Astrocyte of the spinal cord (primary cell): ENCODE measurements at places on chromosomes 6 and 20.
A peak's percentile ranks its signal among the peaks of the same experiment; 100 is the strongest.

DNA sequence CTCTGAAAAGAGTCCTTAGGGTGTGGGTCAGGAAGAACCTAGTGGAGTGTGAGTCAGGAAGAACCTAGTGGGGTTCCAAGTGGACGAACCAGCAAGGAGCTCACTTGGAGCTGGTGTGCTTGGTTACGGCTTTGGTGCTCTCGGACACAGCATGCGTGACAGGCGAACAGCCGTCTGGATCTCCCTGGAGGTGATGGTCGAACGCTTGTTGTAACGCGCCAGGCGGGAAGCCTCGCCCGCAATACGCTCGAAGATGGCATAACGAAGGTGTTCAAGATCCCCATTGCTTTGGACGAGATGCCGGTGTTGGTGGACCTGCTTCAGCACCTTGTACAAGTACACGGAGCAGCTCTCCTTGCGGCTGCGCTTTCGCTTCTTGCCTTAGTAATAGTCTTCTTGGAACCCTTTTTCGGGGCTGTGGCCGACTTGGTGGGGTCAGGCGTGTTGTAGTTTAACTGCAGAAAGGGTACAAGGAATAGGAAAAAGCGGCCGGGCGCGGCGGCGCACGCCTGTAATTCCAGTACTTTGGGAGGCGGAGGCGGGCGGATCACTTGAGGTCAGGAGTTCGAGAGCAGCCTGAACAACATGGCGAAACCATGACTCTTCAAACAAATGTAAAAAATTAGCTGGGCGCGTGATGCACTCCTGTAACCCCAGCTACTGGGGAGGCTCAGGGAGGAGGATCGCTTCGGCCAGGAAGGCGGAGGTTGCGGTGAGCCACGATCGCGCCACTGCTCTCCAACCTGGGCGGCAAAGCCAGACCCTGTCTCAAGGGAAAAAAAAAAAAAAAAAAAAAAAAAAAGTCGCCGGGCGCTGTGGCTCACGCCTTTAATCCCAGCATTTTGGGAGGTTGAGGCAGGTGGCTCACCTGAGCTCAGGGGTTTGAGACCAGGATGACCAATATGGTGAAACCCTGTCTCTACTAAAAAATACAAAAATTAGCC, 48.0 kb downstream of the OR2B2 start:
- peak; percentile 27 for DNase-seq

GRCh38 chr20:3749689-3750531, 17.4 kb downstream of the HSPA12B start:
- no peak for DNase-seq

GRCh38 chr20:48143435-48144081, 358.3 kb upstream of the SULF2 start:
- DNase-seq, result no peak

DNA sequence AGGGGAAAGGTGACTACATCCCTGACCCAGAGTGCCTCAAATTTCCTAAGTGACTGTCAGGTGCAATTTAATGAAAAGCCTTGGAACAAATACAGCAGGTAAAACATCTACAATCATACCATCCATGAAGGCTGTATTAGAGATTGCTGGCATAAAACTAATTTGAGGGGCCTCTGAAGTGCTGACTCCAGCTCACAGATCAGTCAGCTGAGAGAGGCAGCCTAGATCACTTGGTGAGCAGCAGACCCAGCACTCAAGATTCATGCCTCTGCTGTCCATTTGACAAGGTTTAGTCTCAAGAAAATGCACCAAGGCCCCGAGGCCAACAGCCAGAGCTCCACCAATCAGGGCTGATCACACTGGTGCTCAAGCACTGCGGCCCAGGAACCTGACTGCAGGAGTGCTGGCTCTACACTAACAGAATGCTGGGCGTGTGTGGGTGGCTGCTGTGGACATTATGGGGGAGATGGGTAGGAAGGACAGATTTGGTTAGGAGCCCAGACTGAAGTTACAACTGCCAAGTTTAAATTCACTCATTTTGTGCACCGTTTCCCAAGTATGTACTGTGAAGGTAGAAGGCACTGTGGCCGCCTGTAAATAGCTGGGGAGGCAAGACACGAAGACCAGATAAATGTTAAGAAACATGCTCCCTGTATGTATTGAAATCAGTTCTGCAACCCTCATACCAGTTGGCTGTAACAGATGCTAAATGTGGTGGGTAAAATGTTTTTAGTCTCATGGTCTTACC, 28.2 kb downstream of the SNX5 start:
- DNase-seq, result no peak

GRCh38 chr6:11942185-11942864, 69.8 kb upstream of the HIVEP1 start:
- DNase-seq, result no peak

- no peak for DNase-seq
Measured at GRCh38 chr6:24477070-24477469, 12.3 kb downstream of the GPLD1 start.

DNA sequence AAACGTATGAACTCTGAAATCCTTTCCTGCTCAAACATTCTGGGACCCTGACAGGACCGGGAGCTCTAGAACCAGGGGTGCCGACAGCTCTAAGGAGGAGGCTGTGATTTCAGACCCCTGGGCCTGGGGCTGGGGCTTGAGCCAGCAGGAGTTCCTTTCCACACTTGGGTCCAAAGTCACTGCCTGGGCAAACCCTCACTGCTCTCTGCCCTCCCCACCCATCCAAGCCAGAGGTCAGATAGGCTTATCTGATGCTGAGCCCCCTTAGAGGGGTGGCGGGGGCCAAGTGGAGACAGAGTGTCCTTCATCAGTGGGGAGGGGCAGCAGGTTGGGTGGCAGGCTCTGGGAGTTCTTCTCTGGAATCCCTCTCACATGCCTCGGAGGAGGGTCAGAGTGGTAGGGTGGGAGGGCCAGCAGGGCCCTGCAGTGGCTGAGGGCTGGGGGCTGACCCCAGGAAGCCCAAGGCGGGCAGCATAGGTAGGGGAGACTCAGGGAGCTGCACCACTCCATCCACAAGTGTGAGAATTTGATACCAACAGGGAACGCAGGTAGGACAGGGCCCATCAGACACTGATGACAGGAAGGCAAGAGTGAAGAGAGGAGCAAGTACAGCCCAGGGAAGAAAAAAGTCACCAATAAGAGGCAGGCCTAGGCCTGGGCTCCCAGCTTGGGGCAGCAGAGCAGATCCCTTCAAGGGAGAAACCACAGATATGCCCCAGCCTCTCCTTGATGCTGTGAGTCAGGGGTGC, 121.0 kb downstream of the MRPL14 start:
- DNase-seq, result peak; percentile 50

GRCh38 chr6:142683714-142684141, 261.2 kb downstream of the HIVEP2 start:
- DNase-seq, result no peak

DNA sequence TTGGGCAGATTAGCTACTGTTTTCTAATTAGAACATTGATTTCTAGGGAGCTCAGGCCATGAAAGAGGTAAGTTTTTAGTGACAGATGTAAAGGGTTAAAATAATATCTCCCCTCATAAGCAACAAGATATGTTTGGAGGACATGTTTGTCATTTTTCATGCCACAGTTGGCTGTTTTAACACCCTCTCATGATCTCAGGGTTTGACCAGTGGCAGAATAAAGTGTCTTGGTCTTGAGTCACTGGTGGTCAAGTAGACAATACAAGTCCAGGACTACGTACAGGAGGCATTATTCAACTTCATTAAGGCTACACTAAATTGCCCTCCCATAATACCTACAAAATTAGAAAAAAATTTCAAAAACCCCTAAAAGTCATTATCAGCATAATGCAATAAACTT, 92.6 kb downstream of the F13A1 start:
- no peak for DNase-seq

DNA sequence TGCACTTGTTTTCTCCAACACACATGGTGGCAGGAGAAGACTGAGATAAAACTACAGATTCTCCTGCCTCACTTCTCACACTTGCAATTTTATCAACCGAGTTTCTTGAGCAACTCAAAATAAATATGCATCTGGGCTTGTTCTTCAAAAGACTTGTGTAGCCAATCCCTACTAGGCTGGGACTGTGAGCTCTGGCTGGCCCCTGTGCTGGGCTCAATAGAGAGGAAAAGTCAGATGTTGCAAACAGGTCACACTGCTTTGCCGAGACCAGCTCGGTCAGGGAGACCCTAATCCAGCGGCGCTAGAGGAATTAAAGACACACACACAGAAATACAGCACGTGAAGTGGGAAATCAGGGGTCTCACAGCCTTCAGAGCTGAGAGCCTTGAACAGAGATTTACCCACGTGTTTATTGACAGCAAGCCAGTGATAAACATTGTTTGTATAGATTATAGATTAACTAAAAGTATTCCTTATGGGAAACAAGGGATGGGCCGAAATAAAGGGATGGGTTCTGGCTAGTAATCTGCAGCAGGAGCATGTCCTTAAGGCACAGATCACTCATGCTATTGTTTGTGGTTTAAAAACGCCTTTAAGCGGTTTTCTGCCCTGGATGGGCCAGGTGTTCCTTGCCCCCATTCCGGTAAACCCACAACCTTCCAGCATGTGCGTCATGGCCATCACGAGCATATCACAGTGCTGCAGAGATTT, 32.7 kb downstream of the FAM50B start:
- DNase-seq, result no peak

DNA sequence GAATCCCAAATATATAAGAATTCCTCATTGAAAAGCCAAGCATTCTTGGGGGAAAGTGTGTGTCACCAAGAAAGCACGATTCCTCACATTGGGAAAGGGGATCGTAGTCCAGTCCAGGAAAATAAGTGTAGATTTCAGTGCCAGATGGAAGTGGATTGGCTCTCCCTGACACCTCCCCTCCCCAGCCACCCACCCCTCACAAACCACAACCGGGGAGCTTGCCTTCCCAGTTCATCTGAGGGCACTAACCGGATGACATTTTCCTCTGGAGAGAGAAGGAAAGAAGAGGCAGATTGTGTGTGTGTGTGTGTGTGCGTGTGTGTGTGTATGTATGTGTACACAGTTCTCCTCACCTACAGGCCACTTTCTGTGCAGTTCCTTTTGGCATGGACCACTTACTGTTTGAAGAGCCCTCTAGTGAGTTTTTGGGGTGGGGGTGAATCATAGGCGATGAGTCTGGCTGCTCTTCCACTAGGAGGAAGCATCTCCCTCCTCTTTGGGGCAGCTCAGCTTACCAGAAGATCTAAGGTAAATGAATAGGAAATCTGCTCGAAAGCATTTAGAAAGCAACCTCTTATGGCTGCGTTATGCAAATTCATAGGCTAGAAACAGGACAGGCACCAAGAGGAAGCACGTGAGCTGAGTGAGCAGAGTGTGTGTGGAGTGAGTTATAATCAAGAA, 20.8 kb downstream of the DAAM2 start:
- peak; percentile 33 for DNase-seq

DNA sequence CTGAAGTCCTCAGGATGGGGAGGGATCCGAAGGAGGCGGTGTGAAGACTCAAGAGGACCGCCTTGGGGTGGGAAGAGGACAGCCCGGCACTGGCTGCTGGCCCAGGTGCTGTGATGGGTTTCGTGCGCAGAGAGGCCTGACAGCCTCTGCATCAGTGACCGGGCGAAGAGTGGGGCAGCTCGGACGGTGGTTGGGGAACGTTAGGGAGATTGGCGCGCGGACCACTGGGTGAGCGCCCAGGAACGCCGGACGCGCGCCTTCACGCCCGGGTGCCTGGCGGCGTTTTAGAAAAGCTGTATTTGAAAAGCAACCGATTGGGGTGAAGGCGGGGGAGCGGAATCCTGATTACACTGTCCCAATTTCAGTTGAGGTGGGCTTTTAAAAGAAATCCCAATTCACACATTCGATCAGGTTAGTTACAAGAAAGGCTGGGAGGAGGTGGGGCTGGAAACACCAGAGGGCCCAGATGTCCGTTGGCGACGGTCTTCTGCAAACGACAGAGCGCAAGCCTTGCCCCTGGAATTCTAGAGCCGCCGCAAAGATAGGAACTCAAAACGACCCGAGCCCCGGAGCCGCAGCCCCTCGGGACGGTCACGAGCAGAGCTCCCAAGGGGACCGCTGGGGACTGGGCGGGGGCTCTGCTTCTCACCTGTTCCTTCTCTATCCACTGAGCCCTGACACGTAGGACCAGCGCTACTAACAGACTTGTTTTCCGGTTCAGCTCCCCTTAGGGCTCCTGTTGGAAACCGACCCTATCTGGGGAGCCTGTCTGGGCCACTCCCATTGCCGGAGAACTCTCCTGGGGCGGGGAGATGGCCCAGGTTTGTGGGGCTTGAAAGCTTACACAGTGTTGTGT, 8.5 kb upstream of the TRIM40 start:
- no peak for DNase-seq
